ENCODE measurements at places on chromosomes 4 and X.

- DNase-seq = no peak
These were observed 367.3 kb upstream of the CASK start for GRCh38 chrX:42290608-42291007.

DNA sequence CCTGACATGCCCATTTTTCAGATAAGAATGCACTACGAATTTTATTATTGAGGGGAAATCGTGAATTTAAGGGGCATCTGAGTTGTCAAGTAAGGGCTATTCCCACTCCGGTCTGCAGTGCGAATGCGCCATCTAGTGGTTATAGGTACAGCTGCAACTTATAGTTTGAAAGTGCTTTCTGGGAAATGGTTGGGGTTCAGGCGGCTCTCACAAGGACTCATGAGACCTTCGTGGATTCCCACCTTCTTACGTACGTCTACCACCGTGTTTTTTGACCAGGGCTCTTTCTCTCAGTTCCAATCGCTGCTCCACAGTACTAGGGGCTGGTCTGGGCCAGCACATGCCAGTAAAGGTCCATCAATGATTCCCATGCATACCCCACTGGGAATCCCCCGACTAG lies 12.3 kb downstream of the MSL3 start:
- no peak for DNase-seq

DNA sequence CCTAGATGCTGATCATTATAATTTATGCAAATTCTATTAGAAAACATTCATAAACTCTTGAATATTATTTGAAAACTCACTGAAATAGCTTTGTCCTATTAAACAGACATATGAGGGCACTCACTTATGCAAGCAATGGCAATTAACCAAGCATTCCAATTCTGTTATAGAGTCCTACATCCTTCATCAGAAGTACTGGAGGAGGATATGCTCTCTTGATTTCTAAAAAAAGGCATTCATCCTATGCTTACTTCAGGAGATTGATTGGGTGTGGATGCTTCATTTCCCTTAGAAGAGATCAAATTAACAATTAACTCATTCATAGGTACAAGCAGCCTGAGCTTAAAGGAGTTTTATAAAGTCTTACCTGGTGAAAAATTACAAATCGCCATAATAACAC lies 1317.2 kb downstream of the PCDH7 start:
- DNase-seq = no peak

- DNase-seq = no peak
These were observed 787 bp upstream of the TMSB15A start for GRCh38 chrX:102517326-102517725.

DNA sequence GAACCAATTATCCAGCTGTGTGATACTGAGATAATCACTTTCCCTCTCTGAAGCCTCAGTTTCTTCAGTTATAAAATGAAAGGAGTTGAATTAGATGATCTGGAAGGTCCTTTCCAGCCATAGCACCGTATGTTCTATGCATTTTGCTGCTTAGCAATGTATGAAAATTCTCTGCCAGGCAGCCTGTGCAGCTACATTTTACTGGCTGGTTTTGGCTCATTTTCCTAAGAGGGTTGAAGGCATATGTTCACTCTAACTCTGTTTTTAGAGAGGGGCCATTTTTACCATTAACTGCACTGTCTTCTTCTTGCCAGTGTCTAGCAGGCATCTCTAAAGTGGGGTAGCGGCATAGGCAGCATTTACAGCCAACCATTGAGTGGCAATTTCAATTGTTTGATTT lies 26.1 kb downstream of the TRPC5 start:
- DNase-seq = no peak

DNA sequence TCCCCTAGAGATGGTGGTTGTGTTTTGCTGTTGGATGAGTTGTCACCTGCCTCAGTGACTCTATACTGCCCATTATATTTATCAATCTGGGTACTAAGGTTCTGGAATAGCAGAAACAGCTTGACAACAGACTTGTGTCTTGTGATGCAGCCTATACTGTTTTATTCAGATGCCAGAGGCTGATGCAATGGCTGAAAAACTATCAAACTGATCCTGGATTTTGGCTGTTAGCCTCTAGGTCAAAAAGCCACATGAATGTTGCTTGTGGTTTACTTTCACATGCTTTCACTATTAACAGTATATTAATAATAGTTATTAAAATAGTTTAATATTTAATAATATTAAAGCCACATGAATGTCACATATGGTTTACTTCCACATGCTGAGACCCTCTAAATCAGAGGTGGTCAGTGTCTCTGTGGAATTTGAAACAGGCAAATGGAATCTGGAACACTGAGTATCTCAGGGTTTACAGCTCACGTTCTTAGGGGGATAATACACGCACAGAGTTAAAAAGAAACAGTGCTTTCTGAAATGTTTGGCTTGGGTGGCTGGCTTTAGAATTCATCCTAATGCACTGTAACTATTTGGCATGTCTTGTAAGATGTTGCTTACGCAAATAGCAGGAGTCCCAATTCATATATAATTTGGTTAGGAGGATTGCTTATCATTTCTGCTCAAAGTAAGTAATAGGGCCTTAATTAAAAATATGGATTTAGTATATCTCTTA lies 82.5 kb upstream of the LCORL start:
- no peak for DNase-seq

- no peak for DNase-seq
These were observed 894 bp upstream of the SH3RF1 start for GRCh38 chr4:169271692-169272007.

DNA sequence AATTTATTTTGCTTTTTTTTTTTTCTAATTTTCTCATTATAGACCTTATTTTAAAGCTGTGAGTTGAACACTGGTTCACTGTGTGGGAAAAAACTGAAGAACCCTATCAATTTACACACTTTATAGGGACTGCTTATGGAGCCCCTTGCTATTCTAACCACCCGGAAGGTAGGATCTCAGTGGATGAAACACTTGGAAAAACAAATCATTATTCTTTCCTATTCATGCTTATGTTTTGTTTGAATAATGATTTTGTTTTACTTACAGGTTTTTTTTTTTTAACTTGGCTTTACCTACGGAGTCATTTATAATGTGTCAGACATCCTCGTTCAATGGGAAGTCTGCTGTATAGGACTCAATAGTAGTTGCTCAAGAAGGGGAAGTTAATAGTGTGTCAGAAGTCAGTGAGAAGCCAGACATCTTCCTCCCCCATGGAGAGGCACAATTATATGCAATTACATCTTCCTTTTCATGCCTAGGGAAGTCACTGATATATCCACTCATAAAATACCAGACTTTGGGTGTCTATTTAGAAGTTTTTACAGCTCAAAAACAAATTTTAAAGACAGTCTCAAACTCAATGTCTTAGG lies 113.2 kb downstream of the ARSF start:
- DNase-seq = no peak

GRCh38 chrX:134603806-134604700 lies 54.2 kb downstream of the PLAC1 start:
- DNase-seq = no peak

DNA sequence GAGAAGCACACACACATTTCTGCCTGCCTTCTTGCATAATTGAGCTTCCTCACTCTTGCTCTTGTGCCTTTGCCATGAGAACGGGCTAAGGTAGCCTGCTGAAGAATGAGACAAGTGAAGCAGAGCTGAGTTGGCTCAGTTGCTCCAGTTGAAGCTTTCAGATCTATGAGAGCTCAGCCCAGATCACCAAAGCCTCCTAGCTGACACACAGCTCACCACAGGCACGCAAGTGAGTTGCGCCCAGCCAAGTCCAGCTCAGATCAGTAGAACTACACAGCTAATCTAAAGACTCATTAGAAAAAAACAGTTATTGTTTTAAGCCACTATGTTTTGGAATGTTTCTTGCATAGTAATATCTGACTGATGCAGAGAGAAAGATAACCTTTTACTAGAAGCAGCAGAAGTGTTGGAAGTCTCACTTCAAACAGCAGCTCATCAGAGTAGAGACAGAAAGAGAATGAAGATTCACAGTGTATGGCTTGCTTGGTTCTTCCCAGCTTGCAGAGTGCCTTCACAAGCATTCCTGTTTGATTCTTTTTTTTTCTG lies 362.4 kb downstream of the MID1IP1 start:
- DNase-seq = no peak

DNA sequence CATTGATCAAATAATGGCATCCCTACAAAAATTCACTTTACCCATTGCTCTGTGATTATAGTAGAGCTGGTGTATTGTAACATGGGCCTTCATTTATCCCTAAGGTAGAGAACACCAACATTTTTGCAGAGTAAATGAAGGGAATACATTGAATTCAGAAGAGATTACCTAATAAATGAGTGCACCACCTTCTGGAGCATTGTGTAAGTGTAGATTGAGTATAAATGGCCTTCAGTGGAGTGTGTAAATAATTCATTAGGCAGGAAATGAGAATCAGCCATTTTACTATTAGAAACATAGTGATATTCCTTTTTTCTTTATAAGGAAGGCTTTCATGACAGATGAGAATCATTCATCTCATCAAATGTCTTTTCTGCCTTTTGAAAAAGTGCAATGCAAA lies 155.8 kb downstream of the FAM47B start:
- DNase-seq = no peak

GRCh38 chr4:82988323-82988832 lies 22.2 kb downstream of the LIN54 start:
- DNase-seq = no peak

DNA sequence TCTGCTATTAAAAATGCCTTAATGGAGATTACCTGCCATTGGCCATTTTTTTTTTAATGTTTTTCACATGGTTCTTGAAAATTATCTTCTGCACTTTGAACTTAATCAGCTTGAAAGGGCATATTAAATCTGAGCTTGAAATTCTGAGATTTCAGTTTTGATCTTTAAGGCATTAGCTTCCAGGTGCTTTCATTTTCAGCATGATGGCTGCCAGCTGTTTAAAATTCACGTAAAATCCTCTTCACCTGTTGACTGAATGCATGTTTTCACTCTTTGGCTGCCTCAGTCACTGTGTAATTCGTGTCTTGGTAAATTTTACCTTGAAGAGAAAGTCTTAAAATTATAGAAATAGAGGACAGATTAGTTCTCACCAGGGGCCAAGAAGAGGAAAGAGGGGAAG lies 39.6 kb downstream of the SMAD1 start:
- DNase-seq = no peak

DNA sequence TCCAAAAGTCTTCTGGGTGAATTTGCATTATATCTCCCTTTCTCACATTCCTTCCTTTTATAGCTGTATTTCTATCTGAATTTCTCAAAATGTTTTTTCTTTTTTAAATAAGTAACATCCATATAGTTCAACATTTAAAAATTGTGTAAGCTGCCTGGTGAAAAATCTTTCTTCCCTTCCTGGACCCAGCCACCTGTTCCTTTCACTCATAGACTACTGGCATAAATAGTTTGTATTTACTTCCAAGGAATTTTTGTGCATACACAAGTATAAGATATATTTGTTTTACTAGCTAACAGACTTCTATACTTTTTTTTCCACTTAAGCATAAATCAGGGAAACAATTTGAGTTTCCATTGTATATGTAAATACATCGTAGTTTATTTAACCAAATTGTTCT lies 35.7 kb downstream of the PACRGL start:
- DNase-seq = no peak

DNA sequence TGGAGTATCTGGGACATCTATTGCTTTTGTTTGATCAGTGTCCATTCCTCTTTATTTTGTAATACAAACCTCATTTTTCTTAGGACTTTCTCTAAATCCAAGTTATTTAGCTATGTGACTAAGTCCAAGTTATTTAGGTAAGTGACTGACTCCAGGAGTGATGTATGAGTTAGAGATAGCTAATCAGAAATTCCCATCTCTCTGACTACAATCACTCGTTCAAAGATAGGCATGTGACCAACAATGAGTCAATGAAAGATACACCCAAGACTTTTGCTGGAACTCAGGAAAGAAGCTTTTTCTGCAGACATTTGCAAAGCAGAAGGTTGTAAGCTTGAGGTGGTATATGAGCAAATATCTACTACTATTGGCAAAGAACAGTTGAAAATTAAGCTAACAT lies 72.5 kb upstream of the KCNIP4 start:
- no peak for DNase-seq
